ENCODE measurements at places on chromosomes 6 and 20. TPM values are rescaled to one million over a fixed set of nuclear protein-coding genes. Genes with fewer than 3 reads are reported as not detected.

DNA sequence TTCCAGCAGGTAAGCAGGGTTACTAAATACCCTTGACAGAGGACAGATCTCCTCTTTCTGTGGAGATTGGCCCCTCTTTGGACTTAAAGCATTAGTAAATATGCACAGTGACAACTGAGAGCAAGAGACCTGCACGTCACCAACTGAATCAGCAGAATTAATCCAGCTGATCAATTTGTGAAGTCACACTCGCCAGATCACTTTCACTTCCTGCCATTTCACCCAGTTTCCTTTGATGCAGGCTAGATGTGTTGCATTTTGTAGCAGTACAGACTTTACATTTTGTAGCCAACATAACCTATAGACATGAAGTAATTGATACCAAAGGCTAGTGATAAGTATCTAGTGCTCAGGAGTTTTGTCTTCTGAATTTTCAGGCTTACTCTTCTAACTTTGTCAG is 11.9 kb downstream of the SYNE1 start:
- no peak overlapping the region for H3K27ac ChIP-seq
- H3K4me1 ChIP-seq = no peaks in the 10 kb centered on the region
- H3K36me3 ChIP-seq = no peaks in the 10 kb centered on the region
- H3K4me3 ChIP-seq = no peak overlapping the region
- no peak for DNase-seq
- H3K27me3 ChIP-seq = no peaks in the 10 kb centered on the region

Gene GFRA4
- not detected for total RNA-seq

DNA sequence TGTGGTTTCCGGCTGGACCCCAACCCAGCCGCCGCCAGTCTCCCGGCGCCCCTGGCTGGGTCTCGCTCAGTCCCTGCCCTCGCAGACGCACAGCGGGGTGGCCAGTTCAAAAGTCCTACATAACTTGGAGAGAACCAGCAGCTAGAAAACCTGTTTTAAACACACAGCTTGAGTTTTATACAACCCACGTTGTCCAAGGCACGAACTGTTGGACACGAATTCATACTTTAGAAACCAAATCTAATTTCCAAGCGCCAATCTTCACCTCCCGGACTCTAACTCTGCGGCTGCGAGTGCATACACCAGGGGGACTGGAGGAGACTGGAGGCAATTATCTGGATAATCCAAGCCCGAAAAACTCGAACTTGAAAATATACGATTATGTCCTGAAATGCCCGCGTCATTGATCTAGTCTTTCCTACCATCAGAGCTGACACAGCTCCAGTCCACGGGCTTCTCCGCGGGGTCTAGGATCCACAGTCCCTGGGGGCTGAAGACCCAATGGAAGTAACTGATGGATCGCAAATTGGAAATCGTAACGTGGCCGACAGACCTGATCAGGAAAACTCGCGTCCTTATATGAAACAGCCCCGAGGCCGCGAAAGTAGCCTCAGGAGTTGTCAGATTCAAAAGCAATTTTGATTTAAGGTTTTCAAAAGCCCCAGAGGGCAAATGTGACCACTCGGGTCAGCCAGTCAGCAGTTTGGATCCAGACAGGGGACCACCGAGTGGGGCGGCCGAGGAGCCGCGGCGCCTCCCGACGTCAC is 843 bp upstream of the HEY2 start:
- H3K4me3 ChIP-seq = peak overlapping the region; percentile 63
- H3K27me3 ChIP-seq = peaks cover 40% of the 10 kb centered on the region
- H3K36me3 ChIP-seq = no peaks in the 10 kb centered on the region
- peak; percentile 8 for DNase-seq

DNA sequence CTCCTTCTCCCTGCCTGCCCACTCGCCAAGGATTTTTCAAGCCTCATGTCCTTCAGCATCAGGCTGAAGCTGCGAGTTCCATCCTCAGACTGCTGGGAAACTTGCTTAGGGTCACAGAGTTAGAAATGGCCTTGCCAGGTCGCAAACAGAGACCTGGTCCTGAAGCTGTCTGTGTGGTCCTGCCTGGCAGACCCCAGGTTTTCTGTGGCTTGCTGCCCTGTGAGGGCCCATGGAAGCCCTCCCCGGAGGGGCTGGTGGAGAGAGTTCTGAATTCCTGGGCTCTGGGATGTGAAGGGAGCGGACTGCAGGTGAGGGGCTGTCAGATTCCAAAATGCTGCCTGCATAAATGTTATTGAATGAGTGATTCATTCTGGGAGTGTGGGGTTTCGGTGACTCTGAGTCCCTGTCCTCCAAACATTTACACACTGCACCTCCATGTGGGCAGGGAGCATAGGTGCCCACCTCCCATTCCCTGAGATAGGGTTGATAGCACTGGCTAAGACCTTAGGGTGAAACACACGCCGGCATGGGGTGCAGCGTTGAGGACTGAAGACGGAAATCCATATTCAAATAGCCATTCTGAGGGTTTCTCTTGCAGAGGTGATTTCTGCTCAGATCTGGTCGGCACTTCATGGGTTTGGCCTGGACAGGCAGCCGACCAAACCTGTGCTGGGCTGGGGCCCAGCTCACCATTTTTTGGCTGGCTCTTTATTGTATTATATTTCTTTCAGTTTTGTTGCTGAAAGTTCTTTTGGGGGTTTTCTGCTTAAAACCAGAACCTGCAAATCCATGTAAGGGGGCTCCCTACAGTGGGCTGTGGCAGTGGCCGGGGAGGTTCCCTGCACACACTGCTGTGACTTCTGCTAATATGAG is 21.8 kb upstream of the IRF4 start:
- no peaks in the 10 kb centered on the region for H3K36me3 ChIP-seq
- H3K4me1 ChIP-seq = no peaks in the 10 kb centered on the region
- no peaks in the 10 kb centered on the region for H3K27me3 ChIP-seq
- no peak overlapping the region for H3K27ac ChIP-seq
- DNase-seq = no peak

DNA sequence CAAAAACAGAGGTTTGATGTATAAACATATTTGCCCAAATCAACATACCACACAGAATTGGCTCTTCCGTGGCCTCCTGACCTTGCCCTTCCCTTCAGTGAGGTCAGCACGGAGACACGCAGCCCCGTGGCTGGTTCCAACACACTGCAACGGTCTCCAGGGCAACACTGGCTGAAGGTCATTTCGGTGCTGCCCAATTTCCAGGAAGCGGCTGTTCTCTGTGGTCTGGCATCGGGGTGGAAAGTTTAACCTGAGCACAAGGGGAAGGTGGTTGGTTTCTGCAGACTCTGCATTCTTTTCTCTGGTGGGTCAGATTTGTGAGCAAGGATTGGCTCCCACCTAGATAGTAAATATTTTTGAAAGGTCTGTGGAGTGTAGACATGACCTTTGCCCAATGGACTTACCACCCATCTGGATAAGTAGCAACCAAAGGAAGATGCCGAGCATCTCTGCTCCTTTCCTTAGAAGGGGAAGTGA is 177.6 kb upstream of the PHACTR1 start:
- H3K27me3 ChIP-seq = no peaks in the 10 kb centered on the region
- no peaks in the 10 kb centered on the region for H3K36me3 ChIP-seq
- DNase-seq = no peak

DNA sequence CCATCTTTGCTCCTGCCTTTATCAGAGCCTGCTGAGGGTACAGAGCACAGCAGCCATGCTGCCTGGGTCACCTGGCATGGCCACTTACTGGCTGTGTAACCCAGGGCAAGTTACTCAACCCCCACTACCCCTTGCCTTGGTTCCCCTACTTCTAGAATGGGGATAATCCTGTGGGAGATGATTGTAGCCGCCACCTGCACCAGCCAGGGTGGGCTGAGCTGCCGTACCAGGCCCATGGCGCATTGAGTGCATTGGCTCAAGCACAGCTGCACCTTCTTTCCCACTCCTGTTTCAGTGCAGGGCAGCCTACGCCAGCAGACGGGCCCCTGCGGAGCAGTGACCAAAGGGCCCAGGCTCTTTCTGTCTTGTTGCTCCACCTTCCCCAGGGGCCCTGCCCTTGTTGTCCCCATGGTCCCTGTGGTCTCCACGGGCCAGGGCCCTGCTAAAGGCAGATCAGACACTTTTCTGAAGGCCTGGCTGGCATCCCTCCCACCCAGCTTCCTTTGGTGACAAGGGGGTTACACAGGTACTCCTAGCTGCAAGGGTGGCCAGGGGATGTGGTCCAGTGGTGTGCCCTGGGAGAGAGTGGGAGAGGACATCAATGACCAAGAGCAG is 159.4 kb upstream of the MLN start:
- no peak for DNase-seq
- H3K4me1 ChIP-seq = no peaks in the 10 kb centered on the region
- no peak overlapping the region for H3K27ac ChIP-seq
- peaks cover 10% of the 10 kb centered on the region for H3K27me3 ChIP-seq
- no peaks in the 10 kb centered on the region for H3K36me3 ChIP-seq

GRCh38 chr6:38302081-38302480 is 337.6 kb downstream of the BTBD9 start:
- no peaks in the 10 kb centered on the region for H3K27me3 ChIP-seq
- H3K4me3 ChIP-seq = no peak overlapping the region
- no peak for DNase-seq
- no peak overlapping the region for H3K27ac ChIP-seq
- H3K4me1 ChIP-seq = no peaks in the 10 kb centered on the region

- H3K27ac ChIP-seq = no peak overlapping the region
- no peak overlapping the region for H3K4me3 ChIP-seq
- no peaks in the 10 kb centered on the region for H3K36me3 ChIP-seq
- peak; percentile 34 for DNase-seq
- no peaks in the 10 kb centered on the region for H3K4me1 ChIP-seq
- no peaks in the 10 kb centered on the region for H3K27me3 ChIP-seq
These were observed 298.6 kb downstream of the SYNE1 start for GRCh38 chr6:152338335-152339125.

Gene TMEM170B
- total RNA-seq = 2.7 TPM

Gene PROKR2
- not detected for total RNA-seq

GRCh38 chr6:166465671-166466087 is 82.9 kb upstream of the MPC1 start:
- H3K4me1 ChIP-seq = no peaks in the 10 kb centered on the region
- no peaks in the 10 kb centered on the region for H3K36me3 ChIP-seq
- H3K27ac ChIP-seq = no peak overlapping the region

DNA sequence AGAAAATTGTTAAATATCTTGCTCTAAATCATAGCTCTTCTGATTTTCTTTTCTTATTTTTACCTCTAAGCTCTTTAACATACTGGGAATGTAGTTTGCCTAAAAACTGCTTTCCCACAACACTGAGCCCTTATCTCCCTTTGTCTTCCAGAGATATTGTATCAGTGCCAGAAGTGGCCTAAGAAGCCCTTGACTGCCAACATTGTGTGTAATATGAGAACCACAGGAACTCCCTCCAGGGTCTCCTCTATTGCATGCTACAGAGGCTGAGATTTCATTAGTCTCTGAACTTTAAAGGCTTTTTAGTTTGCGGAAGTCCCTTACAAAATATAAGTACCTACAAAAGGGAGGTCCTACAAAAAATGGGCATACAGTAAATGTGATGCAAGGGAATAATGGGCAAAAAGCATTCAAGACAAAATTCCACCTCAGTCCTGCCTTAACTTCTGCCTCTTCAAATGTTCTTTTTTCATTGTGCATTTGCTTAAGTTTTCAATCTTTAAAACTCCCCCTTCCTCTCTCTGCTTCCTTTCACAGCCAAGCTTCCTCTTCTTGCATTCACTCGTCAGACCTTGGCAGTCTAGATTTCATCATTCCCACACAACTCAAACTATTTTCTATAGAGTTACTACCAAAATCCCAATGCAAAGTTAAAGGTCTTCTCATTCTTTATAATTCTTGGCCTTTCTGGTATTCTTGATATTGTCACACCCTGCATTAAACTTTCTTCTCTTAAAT is 76.5 kb downstream of the ADGRG6 start:
- no peak overlapping the region for H3K27ac ChIP-seq
- H3K4me1 ChIP-seq = no peaks in the 10 kb centered on the region
- no peak overlapping the region for H3K4me3 ChIP-seq
- H3K36me3 ChIP-seq = no peaks in the 10 kb centered on the region

Gene FAM210B
- total RNA-seq = 6.7 TPM

- H3K36me3 ChIP-seq = no peaks in the 10 kb centered on the region
- H3K4me1 ChIP-seq = no peaks in the 10 kb centered on the region
- DNase-seq = no peak
- H3K4me3 ChIP-seq = no peak overlapping the region
These were observed 169.9 kb downstream of the QRSL1 start for GRCh38 chr6:106799031-106799894.

DNA sequence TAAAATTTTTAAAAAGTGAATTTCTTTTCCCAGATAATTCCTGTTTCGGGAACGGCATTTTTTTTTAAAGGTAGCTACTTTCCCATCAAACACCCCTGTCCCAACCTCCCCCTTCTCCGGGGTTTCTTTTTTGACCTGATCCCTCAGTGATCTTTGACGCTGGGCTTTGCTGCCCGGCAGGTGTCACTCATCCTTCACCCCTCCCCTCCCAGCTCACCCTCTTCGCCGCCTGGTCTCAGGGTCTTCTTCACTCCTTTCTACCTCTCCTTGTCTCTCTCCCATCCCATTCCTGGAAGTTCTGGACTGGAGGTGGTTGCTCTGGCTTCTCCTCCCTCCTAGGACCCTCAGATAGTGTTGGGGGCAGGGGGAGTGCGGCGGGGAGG is 329 bp upstream of the GPR6 start:
- no peaks in the 10 kb centered on the region for H3K4me1 ChIP-seq
- H3K36me3 ChIP-seq = no peaks in the 10 kb centered on the region
- no peak for DNase-seq
- H3K4me3 ChIP-seq = no peak overlapping the region

DNA sequence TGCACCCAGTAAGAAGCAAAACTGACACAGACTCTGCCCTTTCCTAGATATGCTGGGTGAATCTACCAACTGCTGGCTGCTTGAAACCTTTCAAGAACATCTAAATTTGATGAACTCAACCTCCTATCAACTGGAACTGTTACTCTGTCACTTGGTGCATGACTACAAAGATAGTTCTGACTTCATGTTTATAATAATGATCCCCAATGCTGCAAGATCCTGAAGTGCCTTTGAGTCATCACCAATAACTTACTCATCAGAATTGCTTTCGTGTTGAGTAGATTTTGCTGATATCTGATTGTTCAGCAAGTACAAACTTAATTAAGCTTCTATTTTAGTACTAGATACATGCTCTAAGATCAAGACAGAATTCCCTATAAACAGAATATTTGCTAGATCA is 100.2 kb upstream of the ARMC2 start:
- H3K27ac ChIP-seq = no peak overlapping the region
- H3K27me3 ChIP-seq = no peaks in the 10 kb centered on the region
- no peak overlapping the region for H3K4me3 ChIP-seq
- no peaks in the 10 kb centered on the region for H3K36me3 ChIP-seq

Gene COX4I2
- not detected for total RNA-seq

DNA sequence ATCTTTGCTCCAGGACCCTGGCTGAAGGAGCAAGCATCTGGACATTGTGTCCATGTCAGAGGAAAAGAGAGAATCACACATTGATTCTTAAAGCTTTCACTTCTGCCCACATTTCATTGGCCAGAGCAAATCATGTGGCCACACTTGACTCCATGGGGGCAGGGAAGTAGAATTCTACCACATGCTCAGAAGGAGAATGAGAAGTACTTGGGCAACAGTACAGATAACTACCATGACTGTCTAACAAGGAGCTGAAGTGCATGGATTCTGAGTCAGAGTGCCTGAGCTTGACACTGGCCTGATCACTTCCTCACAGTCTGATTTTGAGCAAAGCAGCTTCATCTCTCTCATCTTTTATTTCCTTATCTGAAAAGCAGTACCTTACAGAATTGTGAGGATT is 38.6 kb downstream of the GHRH start:
- no peak for DNase-seq
- peaks cover 64% of the 10 kb centered on the region for H3K36me3 ChIP-seq
- H3K27me3 ChIP-seq = no peaks in the 10 kb centered on the region
- no peak overlapping the region for H3K27ac ChIP-seq
- no peak overlapping the region for H3K4me3 ChIP-seq
- no peaks in the 10 kb centered on the region for H3K4me1 ChIP-seq

- H3K4me1 ChIP-seq = no peaks in the 10 kb centered on the region
- H3K27ac ChIP-seq = no peak overlapping the region
- H3K4me3 ChIP-seq = no peak overlapping the region
- no peaks in the 10 kb centered on the region for H3K36me3 ChIP-seq
These were observed 282.7 kb downstream of the TBC1D7 start for GRCh38 chr6:13045676-13046075.

Gene DOK5
- total RNA-seq = 4.8 TPM
